Fibroblast of the aortic adventitia (primary cell): ENCODE measurements at places on chromosomes 13 and 19. TPM values are rescaled to one million over a fixed set of nuclear protein-coding genes. Genes with fewer than 3 reads are reported as not detected.

GRCh38 chr19:39558624-39559117 lies 18.7 kb upstream of the EID2 start:
- no peak for DNase-seq

- no peak for DNase-seq
Observed at GRCh38 chr13:34671137-34671536, 270.9 kb upstream of the NBEA start.

GRCh38 chr19:57314146-57314545 lies 6.1 kb upstream of the ZNF543 start:
- no peak for DNase-seq

- DNase-seq, result no peak
Observed at GRCh38 chr13:41821238-41821594, 139.7 kb downstream of the VWA8 start.

- peak; percentile 67 for DNase-seq
Observed at GRCh38 chr13:45209229-45209628, 8.4 kb upstream of the KCTD4 start.

GRCh38 chr19:16814526-16815100 lies 14.6 kb upstream of the SIN3B start:
- peak; percentile 52 for DNase-seq

DNA sequence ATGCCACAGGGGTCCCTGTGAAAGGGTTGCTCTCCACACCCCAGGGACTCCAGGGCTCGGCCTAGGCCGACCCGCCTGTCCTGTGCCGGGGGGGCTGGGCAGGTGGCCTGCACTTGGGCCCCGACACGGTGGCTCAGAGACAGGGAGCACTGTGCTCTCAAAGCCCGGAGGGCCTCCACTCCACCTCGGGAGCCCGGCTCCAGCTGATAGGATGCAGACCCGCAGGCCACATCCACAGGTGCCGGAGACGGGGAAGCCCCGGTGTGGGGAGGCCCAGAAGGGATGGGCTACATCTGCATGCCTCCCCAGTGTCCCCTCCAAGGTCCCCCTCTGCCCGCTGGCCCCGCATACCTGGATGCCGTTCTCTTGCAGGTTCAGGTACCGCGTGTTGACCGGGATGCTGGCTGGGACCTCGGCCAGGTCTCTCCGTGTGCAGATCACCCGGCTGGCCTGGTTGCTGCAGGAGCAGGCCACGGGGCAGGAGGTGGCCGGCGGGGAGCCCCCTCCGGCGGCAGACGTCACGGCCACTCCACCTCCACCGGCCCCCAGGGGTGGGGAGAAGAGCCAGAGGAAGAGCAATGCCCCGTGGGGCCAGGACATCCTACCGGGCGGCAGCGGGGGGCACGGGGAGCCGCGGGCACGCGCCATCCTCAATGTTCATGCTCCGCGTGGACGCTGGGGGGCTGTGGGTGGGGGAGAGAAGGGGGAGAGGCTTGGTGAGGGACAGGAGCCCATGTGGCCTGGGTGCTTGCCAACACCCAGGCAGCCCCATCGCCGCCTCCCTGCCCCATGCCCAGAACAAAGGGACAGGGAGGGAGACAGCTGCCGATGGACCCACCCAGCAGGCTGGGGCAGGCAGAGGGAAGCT lies 19.8 kb downstream of the LRRC4B start:
- no peak for DNase-seq

DNA sequence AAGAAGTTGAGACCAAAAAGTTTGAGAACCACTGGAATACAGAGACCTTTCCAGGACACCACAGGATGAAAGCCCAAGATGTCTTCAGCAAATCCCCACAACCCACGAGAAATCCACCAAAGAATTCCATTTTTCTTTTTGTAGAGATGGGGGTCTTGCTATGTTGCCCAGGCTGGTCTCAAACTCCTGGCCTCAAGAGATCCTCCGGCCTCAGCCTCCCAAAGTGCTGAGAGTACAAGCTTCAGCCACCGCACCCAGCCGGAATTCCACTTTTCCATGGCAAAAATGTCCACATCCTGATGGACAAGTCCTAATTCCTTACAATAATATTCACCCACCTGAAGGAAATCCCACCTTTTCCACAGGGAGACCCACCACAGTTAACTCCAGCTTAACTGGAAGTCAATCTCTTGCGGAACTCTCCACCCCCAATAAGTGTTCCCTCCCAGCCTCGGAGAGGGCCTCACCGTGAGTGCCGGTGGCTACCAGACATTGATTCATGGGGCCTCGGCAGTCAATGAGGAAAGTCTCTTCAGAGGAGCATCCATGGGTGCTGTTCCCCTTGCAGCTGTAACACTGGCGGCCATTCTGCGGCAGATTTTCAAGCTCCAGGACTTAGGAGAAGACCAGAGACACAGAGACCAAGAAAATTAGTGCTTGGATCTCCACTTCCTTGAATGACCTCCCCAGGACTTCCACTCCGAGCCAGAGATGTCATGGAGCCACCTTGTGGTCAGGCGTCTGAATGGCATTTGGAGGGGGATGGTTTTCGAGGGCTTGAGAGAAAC lies 12.3 kb upstream of the CADM4 start:
- DNase-seq, result peak; percentile 68

DNA sequence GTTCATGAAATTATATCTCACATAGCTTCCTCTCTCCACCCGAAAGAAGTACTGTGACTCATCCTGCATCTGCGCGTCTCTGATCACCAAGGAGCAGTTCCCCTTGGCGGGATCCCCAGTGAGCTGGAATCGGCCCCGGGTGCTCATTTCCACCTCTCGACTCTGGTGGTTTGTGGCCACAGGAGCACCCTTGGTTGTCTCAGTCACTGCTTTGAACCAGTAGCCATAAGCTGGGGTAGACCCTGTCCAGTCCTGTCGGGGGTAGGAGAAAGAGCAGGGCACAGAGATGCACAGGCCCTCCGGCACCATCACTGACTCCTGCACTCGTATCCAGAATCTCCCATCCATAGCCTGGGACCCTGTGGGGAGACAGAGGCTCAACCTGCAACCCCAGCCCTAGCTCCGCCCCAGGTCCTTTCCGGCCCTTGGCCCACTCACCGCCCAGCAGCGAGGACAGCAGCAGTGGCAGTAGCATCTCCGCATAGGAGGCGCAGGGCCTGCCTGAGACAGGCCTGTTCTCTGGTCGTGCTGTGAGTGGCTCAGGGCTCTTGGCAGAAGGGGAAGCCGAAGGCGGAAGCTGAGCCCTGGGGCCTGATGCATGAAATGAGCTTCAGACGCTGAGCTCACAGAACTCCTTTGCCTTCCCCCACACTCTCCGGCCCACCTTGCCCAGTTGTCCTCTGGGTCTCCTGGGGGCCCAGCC lies at the start of gene SIGLEC10:
SIGLEC10 (minus strand) TSS at position 536 of the 703 bp plus-strand sequence; CDS start at position 475, 61 bp downstream.
- peak; percentile 19 for DNase-seq

GRCh38 chr13:73810647-73811046 lies 323.6 kb downstream of the KLF12 start:
- DNase-seq, result no peak

DNA sequence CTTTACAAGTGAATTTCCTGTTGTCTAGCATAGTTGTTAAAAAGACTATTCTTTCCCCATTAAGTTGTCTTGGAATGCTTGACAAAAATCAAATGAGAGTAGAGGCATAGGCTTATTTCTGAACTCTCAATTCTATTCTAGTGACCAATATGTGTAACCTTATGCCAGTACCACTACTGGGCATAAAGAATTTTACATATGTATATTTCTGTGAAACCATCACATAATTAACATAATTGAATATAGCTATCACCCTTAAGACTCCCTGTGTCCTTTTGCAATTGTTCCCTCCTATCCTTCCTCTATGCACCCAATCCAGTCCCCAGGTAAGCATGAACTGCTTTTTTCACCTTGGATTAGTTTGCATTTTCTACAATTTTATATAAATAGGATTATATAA lies 165.0 kb downstream of the DNAJC3 start:
- DNase-seq, result no peak

DNA sequence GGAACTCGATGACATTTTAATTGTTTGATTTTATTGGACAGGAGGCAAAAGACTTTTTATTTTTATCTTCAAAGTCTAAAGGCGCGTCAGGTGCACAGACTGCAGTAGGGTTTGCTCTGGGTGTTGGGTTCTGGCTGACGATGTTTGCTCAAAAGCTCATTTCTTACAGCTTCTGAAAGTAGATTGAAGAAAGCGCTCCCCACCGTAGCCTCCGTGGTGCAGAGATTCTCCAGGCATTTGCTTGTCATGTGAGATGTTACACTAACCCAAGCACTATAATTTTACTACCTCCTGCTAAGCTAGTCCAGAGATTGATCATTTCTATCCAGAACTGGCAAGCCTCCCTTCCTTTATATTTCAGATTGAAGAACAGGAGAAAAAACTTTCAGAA lies 14.5 kb upstream of the ATP11A start:
- no peak for DNase-seq

Gene YIF1B
- 13.1 and 59.8 TPM in 2 replicates for total RNA-seq

Gene COX6B1
- 104 and 327 TPM in 2 replicates for total RNA-seq

Gene PBX4
- 0.33 and 0.45 TPM in 2 replicates for total RNA-seq

Gene FFAR1
- total RNA-seq, result not detected in 2 replicates

Gene CGB3
- not detected in 2 replicates for total RNA-seq
